Epithelial cell of esophagus (primary cell): ENCODE measurements at places on chromosomes 11 and 22.
A peak's percentile ranks its signal among the peaks of the same experiment; 100 is the strongest.

GRCh38 chr11:43267856-43268580 lies 43.8 kb upstream of the API5 start:
- no peak for DNase-seq

DNA sequence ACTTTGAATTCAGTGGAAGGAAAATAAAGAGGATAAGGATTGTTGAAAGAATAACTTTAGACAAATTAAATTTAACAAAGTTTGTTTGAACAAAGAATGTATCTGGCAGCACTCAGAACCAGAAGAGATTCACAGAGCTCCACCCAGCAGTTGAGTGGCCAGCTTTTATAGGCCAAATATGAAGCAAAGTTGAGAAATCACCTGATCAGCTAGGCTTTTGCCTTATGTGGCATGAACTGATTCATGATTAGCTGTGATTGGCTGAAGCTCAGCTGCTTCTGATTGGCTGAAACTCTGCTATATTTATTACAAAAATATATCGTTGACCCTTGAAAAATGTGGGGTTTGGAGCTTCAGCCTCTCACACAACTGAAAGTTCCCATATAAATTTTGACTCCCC lies 62.6 kb downstream of the PIWIL4 start:
- no peak for DNase-seq

GRCh38 chr11:70156291-70157037 lies 46.6 kb upstream of the FADD start:
- DNase-seq: peak; percentile 91

- no peak for DNase-seq
Observed at GRCh38 chr11:62592146-62592815, 958 bp upstream of the TUT1 start.

GRCh38 chr22:28426346-28427132 lies 253.1 kb downstream of the TTC28 start:
- DNase-seq: no peak

GRCh38 chr11:102891736-102892135 lies 17.0 kb upstream of the MMP12 start:
- no peak for DNase-seq

- DNase-seq: peak; percentile 32
Observed at GRCh38 chr11:119432484-119433357, 9.7 kb upstream of the THY1 start.

DNA sequence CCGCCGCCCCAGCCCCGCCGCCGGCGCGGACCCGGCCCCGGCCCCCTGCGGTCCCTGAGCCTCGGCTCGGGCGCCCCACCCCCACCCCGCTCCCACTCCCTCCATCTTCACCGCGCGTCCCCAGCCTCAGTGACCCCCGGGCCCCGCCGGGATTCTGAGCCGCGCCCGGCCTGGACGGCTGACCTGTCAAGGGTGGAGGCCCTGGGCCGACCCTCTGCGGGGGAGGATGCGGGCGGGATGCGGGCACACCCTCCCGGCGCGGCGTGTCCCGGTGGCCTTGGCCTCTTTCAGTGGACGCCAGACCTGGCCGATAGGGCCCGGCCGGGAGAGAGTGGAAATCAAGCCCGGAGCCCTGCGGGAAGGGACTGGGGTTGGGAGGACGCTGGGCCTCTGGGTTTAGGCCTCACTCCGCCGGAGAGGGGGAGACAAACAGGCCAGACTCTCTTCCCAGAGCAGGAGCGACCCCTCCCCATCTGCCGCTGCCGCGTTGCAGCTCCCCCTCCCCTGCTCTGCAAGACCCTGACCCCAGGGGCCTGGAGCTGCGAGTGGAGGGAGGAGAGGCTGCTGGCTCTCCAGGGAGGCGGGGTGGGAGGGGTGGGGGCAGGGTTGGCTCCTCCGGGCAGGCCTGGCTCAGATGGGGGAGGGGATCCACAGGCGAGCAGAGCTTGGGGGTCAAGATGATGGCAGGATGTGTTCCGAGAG lies 525 bp downstream of the MAPK8IP2 start:
- DNase-seq: no peak

GRCh38 chr11:6717426-6717825 lies 34.3 kb upstream of the MRPL17 start:
- DNase-seq: no peak

GRCh38 chr11:93236741-93237675 lies 39.2 kb upstream of the SLC36A4 start:
- peak; percentile 48 for DNase-seq

GRCh38 chr11:8085011-8085645 lies 4.1 kb downstream of the TUB start:
- DNase-seq: no peak

DNA sequence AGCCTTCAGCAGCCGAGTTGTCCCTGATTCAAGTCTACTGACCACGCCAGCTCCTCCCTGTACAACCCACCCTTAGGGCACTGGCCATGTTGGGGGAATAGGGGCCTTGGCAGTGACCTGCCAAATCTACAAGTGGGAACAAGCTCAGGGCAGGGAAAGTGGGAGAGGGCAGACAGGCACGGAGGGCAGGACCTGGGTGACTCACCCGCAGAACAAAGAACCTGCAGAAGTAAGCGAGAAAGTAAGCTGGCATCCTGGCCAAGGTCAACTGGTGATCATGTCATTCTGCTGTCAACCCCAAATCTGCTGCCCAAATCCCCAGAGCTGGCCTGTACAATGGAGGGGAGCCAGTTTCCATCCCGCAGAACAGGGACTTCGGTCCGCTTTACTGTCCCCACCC lies 7.9 kb upstream of the SCGB1A1 start:
- DNase-seq: peak; percentile 49

DNA sequence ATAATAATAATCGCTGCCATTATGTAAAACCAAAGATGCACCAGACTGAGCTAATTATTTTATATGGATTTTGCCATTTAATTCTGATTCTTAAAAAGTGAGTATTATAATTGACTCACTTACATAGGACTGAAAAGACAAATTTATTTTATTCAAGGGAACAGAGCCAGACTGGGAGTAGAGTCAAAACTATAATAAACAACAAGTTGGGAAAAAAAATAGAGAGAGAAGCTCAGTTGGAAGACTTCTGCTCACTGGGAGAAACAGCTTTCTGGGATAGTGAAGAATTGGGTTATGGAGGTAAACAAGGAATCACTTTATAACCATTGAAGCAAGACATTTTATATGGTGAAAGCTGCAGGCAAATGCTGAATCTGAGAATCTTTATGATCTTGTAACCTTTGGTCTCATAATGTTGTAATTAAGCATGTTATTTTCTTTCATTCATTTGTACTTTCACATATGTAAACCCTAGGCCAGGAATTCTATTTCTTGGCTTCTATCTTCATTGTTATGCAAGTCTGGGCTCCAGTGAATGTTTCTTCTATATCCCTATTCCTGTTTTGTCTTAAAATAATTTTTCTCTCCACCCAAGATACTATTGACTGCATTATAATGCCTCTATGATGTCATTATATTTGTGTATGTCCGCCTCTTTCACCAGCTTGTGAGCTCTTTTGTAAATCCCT lies 725.3 kb upstream of the CCDC179 start:
- no peak for DNase-seq

- DNase-seq: no peak
Observed at GRCh38 chr11:118042796-118043195, 34.1 kb upstream of the TMPRSS4 start.

- DNase-seq: peak; percentile 66
Observed at GRCh38 chr11:19938866-19939265, 221.4 kb downstream of the DBX1 start.

DNA sequence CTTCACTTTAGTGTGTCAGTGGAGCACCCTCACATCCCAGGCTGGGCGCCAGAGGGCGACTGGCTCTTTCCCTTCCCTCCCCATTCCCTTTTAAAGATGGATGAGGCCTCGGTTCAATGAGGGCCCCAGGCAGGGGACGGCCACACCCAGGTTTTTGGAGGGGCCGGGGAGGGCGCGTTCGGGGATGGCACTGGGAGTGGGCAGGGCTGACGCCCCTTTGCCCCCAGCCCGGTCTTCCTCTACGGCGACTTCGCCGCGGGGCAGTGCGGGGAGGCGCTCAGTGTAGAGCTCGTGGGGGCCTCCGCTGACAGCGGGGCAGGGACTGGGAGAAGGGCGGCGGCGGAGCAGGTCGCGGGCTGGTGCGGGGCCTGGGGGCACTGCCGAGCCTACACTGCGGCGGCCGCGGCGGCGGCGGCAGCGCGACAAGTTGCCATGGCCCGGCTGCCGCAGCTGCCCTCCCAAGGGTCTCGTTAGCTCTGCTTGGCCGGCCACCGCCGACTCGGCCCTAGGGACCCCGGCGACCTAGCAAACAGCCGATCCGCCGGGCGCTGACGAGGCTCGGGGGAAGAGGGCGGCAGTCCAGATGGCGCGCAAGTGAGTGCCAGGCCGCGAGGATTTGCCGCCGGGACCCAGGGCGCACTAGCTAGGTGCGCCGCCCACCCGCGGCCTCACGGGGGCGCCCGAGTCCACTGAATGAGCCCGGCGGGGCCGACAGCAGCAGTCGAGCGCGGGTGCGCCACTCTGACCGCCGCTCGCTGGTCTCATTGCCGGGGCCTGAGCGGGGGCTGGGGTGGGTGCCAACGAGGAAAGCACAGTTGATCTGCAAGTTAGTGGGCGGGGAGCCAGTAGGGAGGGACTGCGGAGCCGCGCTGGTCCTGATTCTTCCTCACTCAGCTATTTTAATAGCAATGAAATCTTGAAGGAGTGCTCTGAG lies 92.7 kb downstream of the RRM1 start:
- peak; percentile 72 for DNase-seq

DNA sequence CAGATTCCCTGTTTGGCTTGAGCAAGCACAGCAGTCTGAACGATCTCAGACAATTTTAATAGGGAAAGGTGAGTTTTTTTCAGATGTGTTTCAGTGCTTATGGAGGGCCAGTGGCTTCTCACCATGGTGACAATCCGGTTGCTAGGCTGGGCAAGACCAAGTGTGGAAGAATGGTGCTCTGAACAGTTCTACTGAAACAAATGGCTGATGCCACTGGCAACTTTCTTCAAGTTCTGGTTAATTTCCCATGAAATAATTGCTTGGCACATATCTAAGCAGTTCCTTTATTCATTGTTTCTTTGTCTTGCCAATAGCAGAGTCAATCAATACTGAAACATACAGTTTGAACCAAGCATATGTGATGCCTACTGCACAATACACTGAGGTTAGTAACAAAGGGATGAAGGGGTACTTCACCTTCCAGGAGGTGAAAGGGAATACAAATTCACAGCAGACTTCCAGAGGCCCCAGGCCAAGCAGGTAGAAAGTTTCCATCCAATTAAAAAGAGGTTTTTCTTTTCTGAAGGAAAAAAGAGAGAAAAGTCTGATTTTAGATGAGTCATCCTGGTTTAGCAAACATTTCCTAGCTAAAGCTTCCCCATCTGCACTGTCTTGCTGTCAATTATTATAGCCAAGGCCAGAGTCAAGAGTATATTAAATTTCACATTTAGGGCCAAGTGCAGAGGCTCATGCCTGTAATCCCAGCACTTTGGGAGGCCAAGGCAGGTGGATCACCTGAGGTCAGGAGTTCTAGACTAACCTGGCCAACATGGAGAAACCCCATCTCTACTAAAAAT lies 21.2 kb upstream of the NDUFC2 start:
- no peak for DNase-seq

GRCh38 chr11:66363805-66364535 lies 7.6 kb downstream of the SLC29A2 start:
- peak; percentile 36 for DNase-seq

GRCh38 chr11:92550411-92550810 lies 325.8 kb downstream of the FAT3 start:
- no peak for DNase-seq

- DNase-seq: no peak
Observed at GRCh38 chr11:11806586-11806985, 35.2 kb upstream of the USP47 start.

DNA sequence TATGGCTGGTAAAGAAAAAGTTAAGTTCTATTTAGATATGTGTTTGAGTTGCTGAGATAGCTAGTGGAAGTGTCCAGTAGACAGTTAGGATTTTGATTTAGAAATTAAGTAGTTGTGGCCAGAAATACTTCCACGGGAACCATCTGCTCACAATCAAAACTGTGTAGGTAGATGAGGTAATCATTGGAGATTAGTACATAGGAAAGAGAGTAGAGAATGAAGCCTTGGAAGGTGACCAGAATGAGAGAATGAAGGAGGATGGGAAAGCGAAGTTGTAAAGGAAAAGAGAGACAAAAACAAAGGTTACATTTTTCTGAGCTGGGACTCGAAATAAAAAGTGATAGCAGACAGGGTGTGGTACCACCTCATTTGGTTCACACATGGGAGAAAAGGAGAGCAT lies 296.9 kb upstream of the SORL1-AS1 start:
- no peak for DNase-seq

DNA sequence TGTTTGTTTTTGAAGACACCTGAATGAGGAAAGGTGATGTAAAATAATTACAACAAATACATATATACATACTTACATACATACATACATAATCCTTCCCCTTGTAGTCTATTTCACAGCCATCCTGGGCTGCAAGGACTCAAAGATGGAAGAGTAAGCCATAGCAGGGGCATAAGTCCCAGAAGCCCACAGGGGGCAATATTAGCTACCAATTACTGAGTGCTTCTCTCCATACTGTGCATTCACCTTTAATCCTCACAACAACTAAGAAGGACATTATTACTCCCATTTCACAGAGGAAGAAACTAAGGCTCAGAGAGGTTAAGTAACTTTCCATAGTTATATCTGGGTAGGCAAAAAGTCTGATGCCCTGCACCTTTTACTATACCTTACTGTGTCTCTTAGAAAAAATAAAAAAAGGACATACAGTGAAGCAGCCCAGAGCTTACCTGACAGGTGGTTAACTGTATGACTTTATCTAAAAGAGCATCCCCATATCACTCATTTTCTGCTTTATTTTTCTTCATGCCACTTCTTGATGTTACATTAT lies 2.7 kb downstream of the SERGEF start:
- DNase-seq: no peak

DNA sequence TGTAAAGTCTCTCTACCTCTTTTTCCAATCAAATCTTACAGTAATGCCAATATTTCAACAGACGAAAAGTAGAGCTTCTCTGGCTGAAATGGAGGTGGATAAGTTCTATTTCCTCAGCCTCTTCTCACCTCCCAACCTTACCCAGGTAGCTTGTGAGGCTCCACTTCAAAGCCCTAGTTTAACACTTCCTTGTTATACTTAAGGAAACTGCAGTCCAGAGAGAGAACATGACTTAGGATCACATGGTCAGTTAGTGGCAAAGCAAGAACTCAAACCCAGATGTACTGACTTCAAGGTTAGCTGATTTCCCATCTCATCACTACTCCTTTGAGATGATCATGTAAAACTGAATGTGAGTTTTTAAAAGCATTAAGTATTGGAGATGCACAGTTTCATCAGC lies 32.5 kb downstream of the PAK1 start:
- DNase-seq: no peak

DNA sequence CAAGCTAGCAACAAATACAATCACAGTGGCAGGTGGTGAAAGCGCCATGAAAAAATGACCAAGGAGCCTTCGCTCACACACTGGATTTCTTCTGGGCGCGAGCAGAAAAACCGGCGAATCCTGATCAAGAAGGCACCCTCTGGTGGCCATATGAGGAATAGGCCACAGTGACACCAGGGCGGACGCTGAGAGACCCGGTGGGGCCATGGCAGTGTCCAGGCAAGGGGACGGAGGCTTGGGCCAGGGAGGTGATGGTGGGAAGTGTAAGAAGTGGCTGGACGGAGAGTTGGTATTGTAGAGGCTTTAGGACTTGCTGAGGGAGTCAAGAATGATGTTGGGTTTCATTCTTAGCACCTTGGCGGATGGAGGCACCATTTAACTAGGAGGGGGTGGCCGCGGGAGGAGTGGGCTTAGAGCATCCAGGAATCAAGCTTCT lies 16.9 kb upstream of the RAC2 start:
- peak; percentile 60 for DNase-seq
